Activated T-cell treated with anti-CD3 and anti-CD28 coated beads for 1 hour (primary cell): ENCODE measurements at places on chromosomes 4 and X.

DNA sequence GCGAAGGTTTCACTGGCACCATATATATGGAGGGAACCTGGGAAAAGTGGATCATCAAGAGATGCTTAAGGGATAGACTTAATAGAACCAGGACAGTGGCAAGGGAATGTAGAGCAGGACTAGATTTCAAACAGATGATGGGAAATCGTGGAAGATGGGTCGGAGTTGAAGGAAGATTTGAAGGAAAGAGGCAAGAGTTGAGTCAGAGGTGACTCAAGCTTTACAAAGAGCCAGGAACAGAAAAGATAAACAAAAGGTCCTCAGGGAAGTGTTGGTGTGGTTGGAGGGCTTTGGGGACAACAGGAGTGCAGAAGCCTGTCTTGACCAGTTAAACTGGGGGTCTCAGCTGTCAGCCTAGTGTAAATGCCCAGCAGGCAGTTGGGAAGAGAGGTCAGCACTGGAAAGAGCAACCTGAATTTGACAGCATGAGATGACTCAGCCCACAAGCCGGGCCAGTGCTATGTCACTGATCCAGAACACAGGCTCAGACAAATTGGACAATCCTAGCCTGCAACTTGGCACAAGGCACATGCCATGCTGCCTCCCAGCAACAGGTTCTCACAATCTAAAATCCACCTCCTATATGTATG lies 230.5 kb downstream of the IDS start:
- no peak for DNase-seq

DNA sequence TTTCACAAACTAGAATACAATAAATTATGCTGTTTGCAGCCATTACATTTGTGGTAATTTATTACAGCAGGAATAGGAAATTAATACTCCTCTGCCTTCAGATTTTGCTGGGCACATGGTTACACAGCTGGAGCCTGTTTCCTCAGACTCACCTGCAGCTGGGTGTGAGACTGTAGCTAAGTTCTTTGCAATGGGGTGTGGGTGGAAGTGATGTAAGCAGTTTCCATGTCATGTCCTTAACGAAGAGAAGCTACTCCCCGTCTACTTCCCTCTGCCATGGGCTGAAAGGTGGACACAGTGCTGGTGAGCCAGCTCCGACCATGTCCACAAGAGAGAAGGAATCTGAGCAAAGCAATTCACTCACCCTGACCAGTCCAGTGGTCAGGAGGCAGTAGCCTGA lies 18.2 kb downstream of the SH3KBP1 start:
- DNase-seq, result no peak

- no peak for DNase-seq
Observed at GRCh38 chrX:28189011-28189410, 207.8 kb upstream of the DCAF8L1 start.

GRCh38 chrX:131977619-131978018 lies 45.5 kb upstream of the STK26 start:
- DNase-seq, result no peak

- DNase-seq, result no peak
Observed at GRCh38 chr4:140047017-140047640, 106.9 kb downstream of the MAML3 start.

DNA sequence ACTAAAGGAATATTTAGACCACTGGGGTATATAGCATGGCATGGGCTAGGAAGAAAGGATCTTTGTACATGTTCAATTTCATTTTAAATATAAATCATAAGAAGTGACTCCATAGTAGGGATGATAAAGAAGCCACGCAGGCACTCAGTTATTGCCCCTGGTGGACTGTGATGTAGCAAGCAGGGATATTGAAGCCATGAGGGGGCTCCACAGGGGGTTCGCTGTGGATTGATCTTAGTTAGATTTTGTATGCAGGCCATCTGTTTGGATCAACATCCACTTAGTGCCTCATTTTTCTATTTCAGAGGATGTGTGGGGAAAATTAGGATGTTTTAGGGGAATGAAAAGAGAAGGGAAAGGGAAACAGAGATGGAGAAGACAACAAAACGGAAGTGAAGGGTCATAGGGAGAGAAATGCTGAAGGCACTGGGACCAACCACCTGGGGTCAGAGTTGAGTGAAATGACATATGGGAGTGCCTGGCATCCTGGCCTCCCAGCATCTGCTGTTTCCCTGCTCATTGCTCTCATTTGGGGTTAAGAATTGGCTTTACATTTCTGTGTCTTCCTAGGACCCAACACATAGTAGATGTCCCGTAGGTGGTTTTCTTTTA lies 11.2 kb upstream of the FREM3 start:
- no peak for DNase-seq

DNA sequence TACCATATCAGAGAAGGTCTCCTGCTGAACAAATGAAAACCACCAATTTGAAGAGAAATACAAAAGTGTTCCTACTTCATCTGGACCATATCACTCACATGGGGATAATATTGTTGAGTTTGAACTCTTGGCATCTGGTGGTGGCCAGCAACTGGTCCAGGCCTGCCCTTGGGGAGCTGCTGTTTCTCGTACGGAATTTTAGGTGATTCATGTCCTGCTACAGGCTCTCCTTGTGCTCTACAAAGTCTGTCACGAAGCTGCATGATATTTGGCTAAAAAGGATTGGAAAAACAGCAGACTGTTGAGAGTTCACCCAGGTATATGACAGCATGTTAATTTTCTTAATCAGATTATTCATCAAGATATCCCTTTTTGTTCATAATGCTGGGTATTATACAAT lies 42.2 kb downstream of the SEC31A start:
- DNase-seq, result no peak

- no peak for DNase-seq
Observed at GRCh38 chrX:103913356-103914020, 48.9 kb upstream of the TMSB15B start.

DNA sequence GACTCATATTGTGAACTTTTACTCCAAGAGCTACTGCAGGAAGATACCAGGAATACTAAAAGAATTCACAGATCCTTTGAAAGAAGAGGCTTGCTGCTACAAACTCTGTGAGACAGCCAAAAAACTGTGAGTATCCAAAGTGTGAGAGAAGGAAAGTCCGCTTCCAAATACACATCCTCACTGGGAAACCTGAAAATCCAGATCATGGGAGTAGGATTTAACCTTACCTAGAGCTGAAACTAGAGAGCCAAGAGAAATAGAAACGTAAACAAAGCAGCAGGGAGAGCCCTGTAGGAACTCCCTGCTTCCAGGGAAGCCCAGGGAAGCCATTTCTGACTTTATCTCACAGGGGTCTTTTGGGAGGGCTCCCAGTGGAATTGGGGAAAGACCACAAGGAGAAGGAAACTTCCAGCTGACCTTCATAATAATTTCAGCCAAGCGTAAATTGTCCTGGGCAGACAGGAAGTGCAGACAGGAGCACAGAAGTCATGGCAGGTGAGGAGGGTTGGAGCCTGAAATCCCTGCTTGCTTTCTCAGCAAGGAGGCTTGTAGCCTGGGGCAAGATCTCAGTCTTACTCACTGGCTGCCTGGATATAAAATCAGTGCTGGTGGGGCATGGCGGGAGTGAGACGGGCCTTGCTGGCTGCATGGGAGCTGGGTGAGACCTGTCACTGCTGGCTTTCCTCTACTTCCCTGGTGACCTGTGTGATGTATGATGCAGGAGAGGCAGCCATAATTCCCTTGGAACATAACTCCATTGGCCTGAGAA lies 26.2 kb upstream of the NFKB1 start:
- DNase-seq, result no peak

DNA sequence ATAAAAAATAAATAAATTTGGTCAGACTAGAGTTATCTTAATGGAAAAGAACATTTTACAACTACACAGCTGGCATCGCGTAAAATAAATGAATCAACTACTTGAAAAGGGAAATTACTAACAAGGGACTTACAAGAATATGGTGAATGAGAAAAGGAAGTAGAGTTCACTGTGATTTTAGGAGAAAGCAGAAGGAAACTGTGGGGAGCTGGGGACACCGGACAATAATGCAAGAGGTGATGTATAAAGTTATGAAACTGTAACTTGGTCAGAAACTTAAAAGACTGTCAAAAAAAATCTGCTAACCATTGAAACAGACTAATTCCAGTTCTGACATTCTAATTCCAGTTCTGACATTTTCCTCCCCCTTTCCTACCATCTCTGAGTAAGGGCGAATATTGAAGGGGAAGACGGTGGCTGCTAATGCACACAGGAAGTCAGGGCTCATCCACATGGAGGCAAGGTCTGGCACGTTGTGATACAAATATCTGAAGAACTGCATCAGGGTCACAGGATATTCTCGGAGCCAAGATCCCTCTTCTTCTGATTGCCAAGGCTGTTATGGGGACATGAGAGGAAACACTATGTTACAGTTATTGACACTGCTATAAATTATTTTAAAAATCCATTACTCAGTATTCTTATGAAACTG lies 170.5 kb downstream of the CDS1 start:
- no peak for DNase-seq

DNA sequence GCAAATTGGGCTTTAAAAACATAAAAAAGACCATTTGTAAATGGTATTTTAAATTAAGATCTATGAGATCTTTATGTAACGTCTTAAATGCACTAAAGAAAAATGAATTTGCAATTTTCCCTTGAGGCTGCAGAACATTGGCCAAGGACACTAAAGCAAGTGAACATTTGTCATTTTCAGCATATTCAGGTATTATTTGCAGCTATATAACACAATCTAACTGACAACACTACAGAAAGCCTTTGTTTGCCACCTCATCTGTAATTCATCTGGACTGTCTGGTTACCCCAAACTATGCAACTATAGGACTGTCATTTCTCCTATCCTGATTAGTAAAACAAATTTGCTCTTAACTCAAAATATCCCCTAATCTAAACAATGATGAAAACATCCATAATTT lies 74.8 kb downstream of the ANTXR2 start:
- no peak for DNase-seq

- no peak for DNase-seq
Observed at GRCh38 chr4:184815046-184815877, 10.5 kb downstream of the ACSL1 start.

DNA sequence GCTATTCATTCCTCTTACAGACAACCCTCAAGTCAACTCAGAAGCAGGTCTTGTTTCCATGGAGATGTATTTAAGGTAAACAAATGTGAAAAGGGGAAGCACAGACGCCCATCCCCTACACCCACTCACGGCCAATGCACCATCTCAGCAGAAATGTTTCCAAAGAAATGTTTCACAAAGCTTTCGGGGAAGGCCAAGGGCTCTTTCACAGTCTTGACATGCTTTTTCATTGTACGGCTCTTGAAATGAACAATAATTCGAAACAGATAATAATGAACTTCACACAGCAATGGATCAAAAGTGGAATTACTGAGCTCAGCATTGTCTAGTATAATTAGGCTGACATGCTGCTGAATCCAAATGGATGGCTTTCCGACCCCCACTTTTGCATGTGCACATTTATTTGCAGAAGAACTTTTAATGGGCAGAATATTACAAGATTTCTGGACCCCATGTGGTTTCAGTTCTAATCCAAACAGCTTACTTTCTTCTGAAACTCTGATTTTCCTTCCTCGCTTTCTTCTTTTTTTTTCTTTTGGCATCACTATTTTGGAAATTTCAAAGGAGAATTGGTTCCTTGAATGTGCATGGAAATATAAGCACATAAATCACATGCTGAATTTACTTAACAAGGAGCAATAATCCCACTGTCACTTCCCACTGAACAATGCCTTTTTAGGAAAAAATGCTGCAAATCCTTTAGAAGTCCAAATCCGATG lies 160.9 kb downstream of the SMIM20 start:
- DNase-seq, result no peak

DNA sequence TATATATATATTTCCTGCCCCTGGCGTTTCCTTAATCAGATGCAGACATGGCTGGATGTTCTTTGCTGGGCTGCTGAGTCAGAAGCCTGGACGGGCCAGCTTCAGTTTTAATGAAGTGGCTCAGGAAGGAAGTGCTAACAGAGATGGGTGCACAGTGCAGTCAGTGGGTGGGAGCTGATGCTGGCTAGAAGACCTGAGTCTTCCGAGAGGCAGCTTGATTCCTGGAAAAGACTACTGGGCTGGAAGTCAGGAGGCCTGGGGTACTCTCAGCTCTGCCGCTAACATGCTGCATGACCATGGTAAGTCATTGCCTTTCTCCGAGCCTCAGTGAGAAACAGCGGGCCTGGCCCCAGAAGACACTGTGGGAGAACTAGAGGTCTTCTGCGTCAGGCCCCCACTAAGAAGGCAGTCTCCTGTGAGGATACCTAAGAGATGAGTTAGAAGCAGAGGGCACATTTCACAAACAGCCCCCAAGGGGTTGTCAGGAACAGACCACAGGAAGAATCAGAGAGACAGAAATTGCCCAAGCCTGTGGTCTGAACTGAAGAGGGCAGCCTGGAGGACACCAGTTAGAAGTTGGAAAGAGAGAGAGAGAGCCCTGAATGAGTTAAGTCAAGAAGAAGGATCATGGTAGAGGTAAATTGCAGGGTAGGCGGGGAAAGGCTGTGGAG lies 8.3 kb upstream of the CD40LG start:
- DNase-seq, result no peak

DNA sequence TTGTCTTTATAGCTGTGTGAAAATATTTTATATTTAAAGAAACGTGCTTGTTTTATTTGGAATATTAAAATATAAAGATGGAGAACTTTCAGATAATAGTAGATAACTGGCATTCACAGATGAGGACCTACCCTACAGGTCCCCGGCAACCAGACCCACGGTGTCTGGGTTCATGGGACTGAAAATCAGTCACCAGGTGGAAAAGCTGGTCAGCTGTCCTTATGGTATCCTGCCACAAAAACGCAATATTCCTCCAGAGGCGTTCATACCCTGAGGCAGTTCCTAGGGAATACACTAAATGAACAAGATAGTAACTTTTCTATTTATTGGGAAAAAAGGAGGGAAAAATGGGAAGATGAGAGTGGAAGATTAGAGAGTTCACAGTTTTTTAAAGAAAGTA lies 1.2 kb downstream of the TLR6 start:
- DNase-seq, result no peak

DNA sequence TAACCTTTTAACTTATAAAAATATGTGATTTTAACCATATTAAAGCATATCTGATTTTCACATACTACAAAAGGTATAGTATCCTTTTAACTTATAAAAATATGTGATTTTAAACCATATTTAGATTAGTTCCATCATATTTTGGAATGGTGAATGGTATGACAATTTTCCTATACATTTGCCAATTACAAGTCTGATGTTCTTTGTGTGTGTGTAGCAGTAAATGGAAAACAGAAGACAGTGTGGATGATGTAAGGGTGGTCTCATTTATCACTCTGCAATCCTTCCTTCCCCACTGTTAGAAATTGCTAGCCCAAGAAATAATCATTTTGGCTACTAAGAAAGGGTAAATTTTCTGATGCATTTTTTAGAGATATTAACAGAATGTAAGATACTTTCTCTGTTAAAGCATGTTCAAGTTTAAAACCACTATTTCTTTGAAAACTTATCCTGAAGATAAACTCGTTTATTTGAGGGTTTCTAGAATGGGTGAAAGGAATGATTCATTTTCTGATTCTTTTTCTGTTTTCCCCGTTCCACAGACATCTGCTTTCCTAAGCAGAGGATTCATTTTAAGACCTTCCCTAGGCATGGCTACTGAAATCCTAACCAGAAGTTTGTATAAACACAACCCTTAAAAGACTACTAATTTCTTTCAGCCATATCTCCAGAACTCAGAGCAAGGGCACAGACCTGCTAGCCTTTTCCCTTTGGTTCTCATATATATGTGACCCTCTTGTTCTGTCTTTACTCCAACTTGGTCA lies 21.0 kb downstream of the NUDT6 start:
- no peak for DNase-seq

- DNase-seq, result no peak
Observed at GRCh38 chr4:75916091-75916661, 13.9 kb upstream of the PPEF2 start.
